ENCODE measurements at places on chromosomes 2 and 18.

DNA sequence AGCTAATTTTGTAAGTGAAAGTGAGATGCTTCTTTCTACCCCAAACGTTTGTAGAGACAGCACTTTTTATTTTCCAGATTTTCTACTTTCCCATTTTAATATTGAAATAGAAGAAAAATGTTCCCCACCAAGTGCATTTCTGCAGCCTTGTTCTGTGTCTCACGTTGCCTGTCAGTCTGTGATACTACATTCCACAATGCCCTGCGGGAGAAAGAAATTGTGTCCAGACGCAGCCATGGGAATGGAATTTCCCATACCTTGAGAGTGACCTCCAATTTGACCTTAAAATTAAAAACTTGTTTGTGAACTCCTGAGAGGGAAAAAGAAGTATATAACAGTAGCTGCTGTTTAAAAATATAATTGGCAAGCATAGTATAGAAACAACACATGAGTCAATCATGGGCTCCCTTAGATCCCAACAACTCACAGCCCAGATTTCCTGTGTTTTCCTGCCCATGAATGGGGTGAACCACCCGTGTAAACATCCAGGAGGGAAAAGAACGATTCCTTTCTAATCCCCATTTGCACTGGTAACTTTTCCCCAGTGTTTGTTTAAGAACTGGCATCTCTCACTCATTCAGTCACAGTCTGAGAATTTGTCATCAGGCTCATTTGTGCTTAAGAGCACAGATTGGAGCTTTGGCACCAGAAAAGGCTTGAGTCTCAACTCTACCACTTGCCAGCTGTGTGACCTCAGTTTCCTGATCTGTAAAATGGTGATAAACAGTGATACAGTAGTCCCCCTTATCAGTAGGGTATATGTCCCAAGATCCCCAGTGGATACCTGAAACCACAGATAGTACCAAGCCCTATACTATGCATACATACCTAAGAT, 166.1 kb upstream of the ZNF521 start:
- DNase-seq: no peak

- no peak for DNase-seq
Measured at GRCh38 chr18:35028536-35028935, 12.7 kb upstream of the MAPRE2 start.

GRCh38 chr2:179331061-179331460, 66.4 kb upstream of the SESTD1 start:
- DNase-seq: no peak

GRCh38 chr18:11024928-11025669, 124.3 kb downstream of the PIEZO2 start:
- no peak for DNase-seq

- DNase-seq: no peak
Measured at GRCh38 chr2:174492963-174493431, 6.2 kb upstream of the GPR155 start.

- DNase-seq: no peak
Measured at GRCh38 chr2:45337481-45337880, 273.6 kb downstream of the SRBD1 start.

All from hypothalamus (tissue), 51 donors.